GM10248 (cell line): ENCODE measurements at places on chromosomes 5 and 9.

GRCh38 chr5:81718300-81718699, 32.6 kb downstream of the SSBP2 start:
- DNase-seq = no peak

DNA sequence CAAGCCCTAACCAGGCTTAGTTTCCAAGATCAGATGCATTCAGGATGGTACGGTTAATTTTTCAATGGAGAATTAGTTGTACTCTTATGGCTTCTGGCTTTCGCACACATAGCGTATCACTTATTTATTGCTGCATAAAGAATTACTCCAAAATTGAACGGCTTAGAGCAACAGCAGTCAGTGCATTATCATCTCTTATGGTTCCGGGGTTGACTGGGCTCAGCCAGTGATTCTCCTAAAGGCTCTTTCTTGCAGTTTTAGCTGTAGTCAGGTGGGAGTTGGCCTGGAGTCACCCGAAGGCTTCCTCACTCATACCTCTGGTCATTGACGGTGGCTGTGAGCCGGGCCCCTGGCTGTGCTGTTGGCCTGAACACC, 595 bp upstream of the GRHPR start:
- no peak for DNase-seq

- no peak for DNase-seq
Observed at GRCh38 chr5:66340786-66341185, 196.7 kb downstream of the SREK1 start.

GRCh38 chr5:103262422-103262871, 3.9 kb downstream of the MACIR start:
- DNase-seq = no peak

GRCh38 chr5:68918306-68918705, 175.5 kb upstream of the SLC30A5 start:
- no peak for DNase-seq
